ENCODE measurements at places on chromosomes 7 and 10.

GRCh38 chr7:137343281-137343841, at the start of gene PTN:
PTN (minus strand) TSS chr7:137343733; CDS start chr7:137254973, 88,760 bp downstream.
- DNase-seq, result no peak

DNA sequence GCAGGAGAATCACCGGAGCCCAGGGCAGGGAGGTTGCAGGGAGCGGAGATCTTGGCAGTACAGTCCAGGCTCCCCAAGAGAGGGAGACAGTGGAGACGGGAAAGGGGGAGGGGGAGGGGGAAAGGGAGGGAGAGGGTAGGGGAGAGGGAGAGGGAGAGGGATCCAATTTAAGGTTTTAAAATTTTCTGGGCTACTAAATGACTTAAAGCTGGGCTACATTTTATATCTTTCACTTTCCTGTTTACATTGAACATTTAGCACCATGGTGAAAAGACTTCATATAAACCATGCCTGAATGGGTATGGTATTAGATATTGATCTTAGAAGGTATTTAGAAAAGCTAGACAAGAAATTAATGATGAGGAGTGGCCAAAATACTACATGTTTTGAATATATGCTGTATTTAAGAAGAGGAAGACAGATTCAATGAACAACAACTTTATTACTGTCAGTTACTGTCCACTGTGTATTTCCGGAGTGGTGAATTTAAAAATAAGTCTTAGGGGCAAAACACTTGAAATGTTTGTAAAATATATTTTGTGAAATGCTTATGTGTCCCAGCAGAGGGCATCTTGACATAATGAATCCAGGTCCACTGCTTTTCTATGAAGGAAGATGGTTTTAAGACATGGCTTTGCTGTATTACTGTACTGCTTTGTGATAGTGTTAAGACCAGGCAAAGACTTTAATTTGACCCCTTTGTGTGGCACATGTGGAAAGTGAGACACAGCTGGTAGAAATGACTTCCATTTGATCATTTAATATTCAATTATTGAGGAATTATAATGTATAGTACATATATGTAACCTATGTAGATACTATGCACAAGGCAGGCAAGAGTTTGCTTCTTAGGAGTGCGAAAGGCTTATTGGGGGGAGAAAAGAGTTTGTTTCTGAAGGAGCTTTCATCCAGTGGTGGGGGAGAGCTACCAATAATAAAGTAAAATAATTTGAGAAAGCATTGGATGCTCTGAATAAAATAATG, 52.8 kb downstream of the NRF1 start:
- DNase-seq, result peak; percentile 56

DNA sequence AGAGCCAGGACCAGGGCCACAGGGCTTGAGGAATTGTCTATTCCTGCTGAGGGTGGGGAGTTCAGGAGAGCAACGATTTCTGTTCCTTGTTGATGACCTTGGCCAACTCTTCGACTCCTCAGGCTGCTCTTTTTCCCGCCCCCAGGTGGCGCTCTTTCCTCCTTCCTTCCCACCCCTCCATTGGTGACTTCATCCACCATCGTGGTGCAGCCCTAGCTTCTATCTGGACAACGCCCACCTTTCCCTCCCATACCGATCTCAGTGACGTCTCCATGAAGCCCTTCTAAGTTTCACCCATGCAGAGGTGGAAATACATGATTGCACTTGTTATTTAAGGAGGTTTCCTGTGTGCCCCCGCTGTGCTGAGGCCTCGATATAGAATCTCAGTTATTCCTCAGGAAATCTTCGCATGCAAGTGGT, 22.1 kb upstream of the CARD11 start:
- DNase-seq, result no peak

DNA sequence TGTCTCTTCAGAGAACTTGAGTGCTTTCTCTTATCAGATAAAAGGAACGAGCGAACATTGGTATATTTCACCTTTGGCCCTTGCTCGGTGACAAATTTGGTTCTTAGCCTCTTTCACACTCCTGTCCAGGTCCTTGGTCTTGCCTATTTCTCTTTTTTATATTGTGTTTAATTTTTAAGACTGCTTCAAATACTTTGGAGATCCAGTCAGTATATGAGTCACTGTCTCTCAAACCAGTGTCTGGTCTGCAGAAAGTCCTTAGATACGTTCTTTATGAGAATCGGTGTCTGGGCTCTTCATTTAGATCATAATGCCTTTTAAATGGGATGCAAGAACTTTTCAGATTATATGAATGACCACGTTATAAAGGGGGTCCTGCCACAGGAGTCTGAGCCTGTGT, 55.0 kb downstream of the PIK3AP1 start:
- no peak for DNase-seq

DNA sequence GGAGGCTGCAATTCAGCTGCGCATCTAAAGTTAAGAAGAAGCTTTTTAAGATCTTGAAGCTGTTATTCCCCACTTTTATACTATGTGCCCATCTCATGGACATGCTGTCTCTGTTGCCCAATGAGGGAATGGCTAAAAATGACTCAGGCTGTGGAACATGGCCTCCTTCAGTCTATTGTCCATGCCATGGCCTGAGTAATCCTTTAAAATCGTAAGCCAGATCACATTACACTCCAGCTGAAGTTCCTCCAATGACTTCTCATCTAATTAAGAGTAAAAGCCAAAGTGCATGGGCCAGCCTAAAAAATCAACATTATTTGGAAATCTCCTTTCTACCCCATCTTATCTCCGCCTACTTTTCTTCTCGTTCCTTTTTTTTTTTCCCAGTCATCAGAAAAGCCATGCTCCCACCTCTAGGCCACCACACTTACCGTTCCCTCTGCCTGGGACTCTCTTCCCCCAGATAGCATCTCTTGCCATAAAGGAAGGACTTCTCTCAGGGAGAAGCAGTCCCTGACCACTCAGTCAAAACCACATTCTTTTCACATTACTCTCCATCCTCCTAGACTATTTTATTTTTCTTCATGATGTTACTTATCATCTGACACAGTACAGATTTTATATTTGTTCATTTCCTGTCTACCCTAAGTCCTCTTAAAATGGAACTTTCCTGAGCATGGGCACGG, 337.4 kb downstream of the PRPF18 start:
- no peak for DNase-seq

DNA sequence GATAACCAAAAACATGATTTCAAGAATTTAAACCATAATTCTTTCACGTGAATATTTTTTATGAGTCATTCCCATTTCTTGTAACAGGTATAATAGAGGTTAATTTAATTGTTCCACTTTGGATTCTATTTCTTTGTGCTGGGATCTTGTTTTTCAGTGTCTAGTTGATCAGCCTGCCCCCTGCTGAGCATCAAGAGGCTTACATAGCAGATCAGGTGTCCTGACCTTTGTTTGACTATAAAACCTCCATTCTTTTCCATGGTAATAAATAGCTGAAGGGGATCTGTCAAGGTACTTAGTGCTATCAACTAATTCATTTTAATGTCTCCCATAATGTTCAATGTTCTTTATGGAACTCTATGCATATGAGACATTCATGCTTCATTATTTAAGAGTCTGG, 4.9 kb downstream of the COL17A1 start:
- DNase-seq, result peak; percentile 38

GRCh38 chr7:20602306-20602705, 13.2 kb upstream of the ABCB5 start:
- no peak for DNase-seq

DNA sequence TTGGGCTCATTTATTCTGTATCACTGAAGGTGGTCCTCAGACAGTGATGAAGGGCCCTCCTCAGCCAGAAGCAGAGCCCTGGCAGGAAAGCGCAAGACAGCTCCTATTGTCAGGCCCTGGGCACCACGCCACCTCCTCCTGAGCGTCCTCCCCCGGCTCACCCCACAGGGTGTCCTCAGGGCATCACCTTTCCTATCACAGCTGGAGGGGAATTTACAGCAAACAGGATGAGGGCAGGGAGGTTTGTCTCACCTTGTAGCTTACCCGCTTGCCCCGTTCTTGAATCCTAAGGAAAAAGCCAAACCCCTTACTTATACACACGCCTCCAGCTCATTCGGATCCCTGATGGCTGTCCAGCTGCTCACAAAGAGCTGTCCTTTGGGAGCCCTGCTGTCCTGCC, 50.2 kb upstream of the LANCL2 start:
- DNase-seq, result no peak

- DNase-seq, result no peak
Observed at GRCh38 chr10:114384181-114384580, 20.1 kb downstream of the AFAP1L2 start.

DNA sequence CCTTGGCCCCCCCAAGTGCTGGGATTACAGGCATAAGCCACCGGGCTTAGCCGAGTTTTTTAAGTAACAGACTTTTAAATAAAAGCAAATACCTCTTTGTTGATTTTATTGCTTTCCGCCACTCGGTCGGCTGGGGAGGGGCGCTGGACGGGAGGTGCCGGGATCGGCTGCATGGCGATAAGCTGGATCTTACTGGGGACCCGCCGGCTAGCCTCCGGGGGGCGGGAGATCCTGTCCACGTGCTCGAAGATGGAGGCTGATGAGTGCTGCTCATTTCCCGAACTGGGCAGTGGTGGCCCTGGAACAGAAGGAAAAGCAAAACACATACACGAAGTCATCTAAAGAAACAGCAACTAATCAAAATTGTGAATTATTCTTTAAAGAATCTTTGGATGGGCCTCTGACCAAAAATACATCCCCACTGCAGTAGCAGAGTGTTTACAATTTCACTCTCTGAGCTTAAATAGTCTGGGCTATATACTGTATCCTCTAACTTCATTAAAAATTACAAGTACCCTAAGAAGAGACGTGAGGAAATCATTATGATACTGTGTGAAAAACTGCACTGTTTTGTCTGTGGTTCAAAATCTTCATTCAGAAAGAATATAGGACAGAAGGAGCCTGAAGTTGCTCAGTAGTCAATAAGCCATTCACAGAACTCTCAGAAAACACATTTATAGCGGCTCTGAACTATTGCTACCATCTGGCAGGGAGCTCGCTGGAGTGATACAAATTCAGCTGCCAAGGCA, 73.2 kb upstream of the ATP6V0A4 start:
- no peak for DNase-seq

DNA sequence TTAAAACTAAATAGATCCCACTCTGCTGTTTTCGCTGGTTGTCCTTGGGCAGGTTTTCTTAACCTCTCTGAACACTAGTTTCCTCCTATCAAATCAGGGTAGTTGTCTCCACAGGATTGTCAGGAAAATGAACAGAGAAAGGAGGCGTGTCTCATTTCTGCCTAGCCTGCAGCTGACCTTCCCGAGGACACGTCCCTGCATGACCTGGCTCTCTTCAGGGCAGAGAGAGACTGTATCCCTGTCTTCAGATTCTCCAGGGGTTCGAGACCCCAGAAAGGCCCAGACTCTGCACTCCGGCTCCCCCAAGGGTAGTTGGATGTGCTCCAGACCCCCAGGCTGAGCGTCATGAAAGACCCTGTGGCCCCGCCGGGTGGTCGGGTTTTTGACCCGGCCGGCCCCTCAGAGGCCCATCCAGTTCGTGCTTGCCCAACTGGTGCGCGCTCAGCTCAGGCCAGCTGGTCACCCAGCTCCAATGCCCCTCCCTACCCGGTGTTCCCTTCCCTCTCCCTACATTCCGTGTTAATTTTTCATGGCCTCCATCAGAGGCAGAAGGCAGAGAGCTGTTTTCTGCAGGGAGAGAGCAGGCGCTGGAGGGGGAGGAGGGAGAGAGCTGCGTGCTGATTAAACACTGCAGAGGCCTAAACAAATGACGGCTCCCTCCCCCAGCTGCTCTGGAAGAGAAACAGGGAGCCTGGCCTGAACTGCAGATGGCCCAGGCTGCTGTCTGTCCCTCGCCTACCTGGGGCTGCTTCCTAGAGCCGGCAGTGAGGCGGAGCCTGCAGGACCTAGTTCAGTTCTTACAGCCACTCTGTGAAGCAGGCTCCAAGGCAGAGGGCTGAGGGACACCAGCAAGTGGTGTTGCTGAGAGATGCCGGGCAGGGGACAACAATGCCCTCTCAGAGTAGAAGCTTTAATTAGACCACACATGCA, 86.2 kb upstream of the PPIF start:
- DNase-seq, result peak; percentile 52

DNA sequence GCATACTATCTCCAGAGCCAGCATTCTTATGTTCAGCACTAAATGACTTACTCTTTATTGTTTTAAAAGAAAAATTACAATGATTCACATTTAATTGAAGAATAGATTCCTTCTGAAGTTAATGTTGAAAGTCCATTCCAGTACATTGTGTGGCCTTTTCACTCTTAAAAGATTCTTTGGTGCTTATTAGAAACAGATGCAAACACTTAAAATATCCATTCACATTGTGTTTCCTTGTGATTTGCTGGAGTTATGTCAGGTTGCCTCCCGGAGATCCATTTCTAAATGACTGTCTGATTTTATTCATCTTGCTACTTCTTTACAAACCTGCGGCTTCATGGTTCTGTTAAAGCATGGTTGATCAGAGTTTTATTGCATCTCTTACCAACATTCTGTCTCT, 152.8 kb downstream of the FOXP2 start:
- no peak for DNase-seq

DNA sequence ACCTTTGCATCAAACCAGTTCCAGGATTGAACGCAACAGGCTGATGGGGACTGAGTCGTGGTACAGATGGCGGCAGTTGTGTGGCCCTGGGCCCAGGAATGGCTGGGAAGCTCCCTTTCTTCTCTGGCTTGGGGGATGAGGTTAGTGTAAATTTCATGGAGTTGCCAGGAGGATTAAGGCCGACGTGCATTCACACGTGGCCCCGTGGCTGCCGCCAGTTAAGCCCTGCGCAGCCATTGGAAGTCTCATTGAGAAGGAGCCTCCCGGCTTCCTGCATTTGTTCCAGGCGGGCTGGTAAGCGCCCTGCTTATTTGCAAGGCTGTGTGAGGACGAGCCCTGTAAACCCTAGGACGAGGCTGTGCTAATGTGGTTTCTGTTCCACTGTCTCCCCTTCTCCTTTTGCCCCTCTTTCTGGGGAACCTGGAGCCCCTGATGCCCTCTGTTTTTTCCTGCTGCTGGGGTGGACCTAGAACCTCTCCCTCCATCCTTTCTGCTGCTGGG, 174.7 kb upstream of the TNRC18 start:
- peak; percentile 79 for DNase-seq

DNA sequence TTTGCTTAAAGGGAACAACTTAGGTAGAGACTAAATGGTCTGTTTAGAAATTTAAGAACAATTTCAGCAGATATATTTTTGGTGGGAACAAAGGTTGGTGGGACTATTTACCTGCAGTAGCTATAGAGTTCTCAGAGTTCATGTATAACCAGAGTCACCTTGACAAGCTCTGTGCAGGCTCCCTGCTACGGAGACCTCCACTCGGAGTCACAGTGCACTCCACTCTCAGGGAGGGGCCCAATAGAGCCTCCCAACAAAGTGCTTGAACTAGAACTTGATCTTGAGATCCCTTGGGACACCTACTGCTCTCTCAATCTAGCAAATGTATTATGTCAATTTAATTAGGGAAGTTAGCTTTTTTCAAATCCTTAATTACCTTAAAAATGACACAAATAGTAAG, 2.3 kb downstream of the MYPN start:
- no peak for DNase-seq

- peak; percentile 9 for DNase-seq
Observed at GRCh38 chr7:74474271-74474865, 20.7 kb downstream of the GTF2IRD1 start.

GRCh38 chr7:56538541-56539429, 422.6 kb upstream of the NUPR2 start:
- no peak for DNase-seq

DNA sequence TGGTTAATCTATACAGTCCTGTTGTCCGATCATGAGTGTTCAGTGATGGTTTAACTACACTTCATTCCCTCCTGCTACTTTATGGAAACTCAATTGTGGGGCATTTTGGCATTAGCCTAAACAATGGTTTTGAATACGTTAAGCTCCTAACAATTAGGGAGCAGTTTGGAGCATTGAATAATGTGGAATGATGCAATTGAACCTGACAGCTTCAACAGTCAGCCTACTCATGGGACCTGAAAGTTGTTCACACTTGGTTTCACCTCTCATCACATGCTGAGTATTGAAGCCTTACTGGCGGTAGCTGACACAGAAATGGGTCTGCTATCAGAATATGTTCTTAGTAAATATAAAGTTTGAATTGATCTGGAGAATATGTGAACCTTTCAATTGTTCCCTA, 186.1 kb downstream of the MLLT10 start:
- no peak for DNase-seq

All from D341Med (cell line).